NCI-H446 (cell line): ENCODE measurements at places on chromosomes 3 and 15.

DNA sequence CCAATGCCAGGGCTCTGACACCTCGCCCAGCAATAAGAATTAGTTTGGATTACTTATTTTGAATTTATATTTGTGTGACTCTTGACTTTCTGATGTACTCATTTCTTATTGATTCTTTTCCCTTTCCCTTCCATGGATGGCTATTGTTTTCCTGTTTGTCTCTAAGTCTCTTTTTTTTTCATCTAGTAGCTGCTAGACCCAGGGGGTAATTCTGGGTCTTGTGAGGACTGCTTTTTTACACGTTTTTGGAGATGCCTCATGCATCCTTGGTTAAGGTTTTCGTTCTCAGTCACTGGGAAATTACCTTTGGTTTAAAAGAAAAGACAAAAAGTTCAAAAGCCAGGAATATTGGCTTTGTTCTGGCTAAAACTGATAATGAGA is 70.2 kb upstream of the STRIT1 start:
- no peak for DNase-seq

GRCh38 chr3:71903112-71903495 is 118.2 kb upstream of the PROK2 start:
- no peak for DNase-seq

DNA sequence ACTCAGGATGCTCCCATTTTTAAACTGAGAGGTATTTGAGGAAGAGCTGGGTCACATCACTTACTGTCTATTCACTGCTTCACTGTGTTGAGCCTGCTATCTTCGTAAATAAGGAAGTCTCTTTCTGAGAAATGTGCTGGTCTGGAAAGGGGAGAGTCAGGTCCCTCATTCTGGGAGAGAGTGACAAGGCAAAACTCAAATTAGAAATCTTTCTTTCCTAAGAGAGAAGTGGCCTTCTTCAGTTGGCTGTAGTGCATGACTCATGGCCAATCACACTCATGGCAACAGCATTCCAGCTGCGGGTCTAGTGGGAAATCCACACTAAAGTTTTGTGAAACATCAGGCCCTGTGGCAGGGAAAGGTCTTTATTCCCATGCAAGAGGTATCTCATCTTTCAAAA is 11.5 kb upstream of the TIMP4 start:
- no peak for DNase-seq

- no peak for DNase-seq
Observed at GRCh38 chr15:62231856-62232255, 66.8 kb upstream of the C2CD4B start.

GRCh38 chr15:85704066-85704465 is 90.7 kb downstream of the KLHL25 start:
- DNase-seq: no peak
